Daoy (cell line): ENCODE measurements at places on chromosomes 16 and 17. TPM values are rescaled to one million over a fixed set of nuclear protein-coding genes. Genes with fewer than 3 reads are reported as not detected.

NACA2 gene
- total RNA-seq = not detected in 2 replicates

XYLT1 gene
- total RNA-seq = 3.8 and 6.9 TPM in 2 replicates

DNA sequence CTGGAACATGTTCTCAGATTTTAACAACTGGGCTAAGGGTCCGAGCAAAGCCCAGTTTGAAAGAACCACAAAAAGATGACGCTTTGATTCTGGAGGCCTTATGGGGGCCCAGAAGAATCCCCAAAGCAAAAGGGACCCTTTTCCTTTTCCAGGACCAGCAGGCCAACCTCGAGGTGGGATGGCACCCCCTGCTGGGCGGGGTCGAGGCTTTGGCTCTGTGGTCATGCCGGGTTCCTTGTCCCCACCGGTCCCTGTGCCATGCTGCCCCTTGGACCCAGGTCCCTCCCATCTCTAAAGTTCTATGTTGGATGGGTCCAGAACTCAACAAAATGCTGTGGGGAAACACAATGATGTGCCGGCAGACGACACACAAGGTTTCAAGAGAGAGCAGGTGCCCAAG, 30.9 kb downstream of the TMEM204 start:
- no peak for DNase-seq

SLC35G6 gene
- 0.06 TPM in 1 of 2 replicates, not detected in the other for total RNA-seq

DNA sequence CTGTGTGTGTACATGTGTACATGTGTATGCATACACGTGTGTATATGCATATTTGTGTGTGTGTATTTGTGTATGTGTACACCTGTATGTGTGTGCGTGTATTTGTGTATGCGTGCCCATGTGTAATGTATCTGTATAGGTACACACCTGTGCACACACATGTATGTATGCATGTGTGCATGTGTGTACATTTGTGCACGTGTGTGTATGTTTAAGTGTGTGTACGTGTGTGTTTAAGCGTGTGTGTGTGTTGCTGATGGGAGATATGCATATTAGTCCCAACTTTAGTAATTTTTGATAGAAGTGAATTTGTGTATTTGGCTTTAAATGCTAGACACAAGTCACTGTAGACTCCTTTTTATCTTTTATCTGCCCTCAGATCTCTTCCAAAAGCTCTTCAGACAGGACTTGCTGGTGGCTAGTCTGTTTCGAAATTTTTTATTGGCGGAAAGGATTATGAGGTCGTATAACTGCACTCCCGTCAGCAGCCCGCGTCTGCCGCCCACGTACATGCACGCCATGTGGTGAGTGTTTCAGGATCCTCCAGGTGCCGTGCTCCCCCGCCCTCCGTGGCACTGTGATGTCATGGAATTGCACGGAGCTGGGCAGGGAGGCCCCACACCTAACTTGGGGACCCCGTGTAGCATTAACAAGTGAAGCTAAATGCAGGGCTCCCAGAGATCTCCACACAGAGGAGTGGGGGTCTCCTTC, 168.8 kb upstream of the CHMP6 start:
- DNase-seq = peak; percentile 23

DNA sequence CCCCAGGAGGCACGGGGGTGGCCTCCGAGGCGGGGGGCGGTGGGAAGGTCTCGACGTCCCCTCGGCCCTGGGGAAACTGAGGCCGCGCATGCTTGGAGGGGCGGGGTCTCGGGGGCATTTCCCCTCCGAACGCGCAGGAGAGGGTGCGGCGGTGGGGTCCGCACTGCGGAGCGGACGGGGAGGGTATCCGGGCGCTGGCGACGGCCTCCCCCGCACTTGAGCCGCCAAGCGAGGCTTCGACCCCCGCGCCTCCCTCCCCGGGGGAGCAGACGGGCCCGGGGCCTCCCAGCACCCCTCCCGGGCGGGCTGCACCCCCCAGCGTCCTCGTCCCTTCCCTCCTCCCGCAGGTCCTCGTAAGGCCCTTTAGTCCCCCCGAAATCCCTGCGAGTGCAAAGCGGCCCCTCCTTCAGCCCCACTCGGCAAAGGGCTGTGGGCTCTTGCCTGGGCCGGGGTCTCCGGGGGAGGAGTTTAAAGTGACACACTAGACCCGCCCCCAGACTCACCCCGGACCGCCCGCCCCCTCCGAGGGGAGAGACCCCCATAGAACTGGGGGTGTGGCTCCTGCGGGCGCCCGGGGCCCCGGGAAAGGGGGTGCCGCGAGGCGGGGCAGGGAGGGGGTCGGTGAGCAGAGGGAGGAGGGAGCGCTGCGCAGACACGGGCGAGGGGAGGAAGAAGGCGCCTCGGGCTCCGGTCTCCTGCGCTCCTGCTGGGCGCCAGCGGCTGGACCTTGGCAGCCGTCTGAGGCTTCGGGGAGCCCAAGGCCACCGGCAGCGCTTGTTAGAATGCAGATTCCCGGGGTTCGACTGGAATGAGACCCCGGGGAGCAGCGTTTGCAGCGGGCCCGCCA, 632 bp downstream of the BAIAP3 start:
- no peak for DNase-seq

DNA sequence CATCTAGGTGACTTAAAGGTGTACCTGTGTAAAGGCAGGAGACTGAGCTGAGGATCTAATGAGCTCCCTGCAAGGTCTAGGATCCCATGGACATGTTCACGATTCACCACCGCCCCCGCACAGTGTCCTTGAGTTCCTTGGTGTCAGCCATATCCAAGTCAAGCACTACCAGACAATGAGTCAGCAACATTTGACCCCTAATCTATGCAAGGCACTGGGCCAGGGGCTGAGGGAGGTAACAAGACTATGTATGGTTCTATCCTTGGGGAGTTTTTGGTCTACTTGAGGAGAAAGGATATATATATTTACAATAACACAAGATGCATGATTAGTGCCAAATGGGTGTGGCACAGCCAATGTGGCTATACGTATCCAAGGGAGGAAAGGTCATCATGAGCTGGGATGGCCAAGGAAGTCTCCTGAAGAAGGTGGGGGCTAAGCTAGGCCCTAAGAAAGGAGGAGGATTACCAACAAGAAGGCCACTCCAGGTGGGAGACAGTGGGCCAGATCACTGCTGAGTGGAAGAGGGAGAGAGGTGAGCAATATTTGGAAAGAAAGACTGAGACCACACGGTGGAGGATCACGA, 35.0 kb downstream of the ITGB3 start:
- DNase-seq = peak; percentile 64

GRCh38 chr16:22710326-22710725, 103.6 kb upstream of the HS3ST2 start:
- DNase-seq = no peak

DNA sequence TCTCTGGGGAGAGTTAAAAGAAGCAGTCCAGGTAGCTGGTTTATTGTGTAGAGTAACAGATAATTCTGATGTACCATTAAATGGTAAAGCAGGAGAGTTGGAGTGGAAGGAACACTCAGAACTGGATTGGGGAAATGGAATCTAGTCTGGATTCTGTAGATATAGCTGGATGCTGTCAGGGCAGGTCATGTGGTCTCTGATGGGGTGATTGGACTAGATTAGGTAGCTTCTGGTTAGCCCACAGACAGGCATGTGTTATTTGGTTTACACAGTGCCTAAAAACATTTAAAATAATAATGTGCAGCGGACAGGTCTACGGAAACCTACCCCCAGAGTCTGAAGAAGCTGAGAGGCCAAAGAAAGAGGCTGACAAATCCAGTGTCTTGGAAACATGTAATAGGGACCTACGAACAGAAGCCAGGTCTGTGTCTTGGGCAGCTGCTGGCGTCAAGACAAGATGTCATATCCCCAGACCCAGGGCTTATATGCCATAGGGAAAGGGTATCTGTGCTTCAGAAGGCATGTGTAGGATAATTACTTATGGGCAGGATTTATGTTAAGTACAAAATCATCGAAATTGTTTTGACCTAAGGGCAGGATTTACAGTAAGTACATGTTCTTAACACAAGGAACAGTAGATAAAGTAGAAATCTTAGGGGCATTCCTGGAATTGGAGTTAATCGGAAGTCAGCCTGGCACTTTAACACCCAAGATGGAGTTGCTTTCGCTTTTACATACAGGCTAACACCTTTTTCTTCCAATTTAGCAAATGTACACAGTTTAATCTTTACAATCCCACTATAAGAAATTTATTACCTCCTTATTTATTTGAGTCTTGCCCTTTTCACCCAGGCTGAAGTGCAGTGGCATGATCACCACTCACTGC, 12.4 kb downstream of the LUC7L3 start:
- DNase-seq = no peak

DNA sequence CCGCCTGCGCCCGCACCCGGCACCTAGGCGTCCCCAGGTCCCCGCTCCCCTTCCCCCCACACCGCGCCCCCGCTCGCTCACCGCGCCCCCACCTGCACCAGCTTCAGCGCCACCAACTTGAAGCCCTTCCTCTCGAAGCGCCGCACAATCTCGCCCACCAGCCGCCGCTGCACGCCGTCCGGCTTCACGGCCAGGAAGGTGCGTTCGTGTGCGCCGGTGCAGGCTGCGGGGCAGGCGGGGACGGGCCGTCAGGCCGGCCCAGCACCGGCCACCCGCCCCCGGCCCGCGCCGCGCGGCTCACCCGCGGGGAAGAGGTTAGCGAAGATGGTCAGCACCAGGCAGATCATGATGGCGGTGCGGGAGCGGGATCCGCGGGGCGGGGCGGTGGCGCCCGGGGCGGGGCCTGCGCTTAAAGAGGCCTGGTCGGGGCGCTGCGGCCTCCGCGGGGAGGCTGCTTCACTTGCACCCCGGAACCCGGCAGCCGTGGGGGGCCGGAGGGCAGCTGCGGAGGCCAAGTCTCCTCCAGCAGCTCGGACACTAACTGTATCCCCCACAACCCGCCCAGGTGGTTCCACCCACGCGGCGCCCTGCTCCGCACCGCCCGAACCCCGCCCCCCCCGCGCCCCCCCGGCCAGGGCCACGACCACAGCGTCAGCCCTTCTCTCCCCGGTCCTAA, at the start of gene NME3:
Gene NME3, minus strand, starts transcription at position 356 of the 676 bp plus-strand sequence. Its CDS starts 9 bp downstream, at position 347.
- peak; percentile 71 for DNase-seq

DNA sequence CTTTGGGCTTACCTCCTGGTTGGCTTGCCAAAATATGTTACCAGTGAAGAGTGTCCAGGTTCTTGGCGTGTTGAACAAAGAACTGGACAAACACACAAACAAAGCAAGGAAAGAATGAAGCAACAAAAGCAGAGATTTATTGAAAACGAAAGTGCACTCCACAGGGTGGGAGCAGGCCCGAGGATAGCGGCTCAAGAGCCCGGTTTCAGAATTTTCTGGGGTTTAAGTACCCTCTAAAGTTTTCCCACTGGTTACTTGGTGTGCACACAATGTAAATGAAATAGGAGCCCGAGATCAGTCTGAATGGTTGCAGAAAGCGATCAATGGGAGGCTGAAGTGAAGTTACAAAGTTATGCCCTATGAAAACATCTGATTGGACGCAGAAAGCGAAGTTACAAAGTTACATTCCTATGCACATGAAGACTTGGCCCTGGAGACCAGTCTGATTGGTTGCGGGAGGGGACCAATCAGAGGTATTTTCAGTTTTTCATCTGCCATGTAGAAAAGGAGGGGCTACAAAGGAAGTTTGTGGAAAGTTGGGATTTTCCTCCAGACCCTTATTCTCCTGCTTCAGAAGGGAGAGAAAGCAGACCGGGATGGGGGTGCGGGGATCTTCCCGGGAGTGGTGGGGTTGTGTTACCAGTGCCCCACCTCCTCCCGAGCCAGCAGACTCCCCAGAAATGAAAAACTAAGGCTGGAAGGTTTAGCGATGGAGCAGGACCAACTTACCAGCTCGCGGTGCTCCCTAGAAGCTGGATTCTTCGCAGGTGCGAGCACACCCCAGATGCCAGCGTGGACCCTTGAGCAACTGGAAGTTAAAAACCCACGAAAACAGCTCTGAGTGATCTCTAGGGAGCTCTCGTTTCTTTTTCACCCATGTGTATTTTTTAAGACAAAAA, at the start of gene SLFN12:
Gene SLFN12, minus strand, starts transcription at position 325 of the 899 bp plus-strand sequence. CDS start 9,472 bp downstream, outside the sequence.
- DNase-seq = peak; percentile 90

VAT1L gene
- total RNA-seq = 1.5 and 1.7 TPM in 2 replicates

- DNase-seq = no peak
Observed at GRCh38 chr17:32152130-32152529, 9.8 kb downstream of the RHOT1 start.

- DNase-seq = no peak
Observed at GRCh38 chr16:27318392-27319256, 4.8 kb downstream of the IL4R start.

DNASE1L2 gene
- total RNA-seq = 0.89 and 1.0 TPM in 2 replicates

- no peak for DNase-seq
Observed at GRCh38 chr17:80416940-80417293, 1.9 kb downstream of the ENDOV start.

SLC6A2 gene
- not detected in 2 replicates for total RNA-seq

- no peak for DNase-seq
Observed at GRCh38 chr17:55407641-55408566, 13.7 kb downstream of the MMD start.

CPNE2 gene
- total RNA-seq = 10.0 and 15.2 TPM in 2 replicates

DNA sequence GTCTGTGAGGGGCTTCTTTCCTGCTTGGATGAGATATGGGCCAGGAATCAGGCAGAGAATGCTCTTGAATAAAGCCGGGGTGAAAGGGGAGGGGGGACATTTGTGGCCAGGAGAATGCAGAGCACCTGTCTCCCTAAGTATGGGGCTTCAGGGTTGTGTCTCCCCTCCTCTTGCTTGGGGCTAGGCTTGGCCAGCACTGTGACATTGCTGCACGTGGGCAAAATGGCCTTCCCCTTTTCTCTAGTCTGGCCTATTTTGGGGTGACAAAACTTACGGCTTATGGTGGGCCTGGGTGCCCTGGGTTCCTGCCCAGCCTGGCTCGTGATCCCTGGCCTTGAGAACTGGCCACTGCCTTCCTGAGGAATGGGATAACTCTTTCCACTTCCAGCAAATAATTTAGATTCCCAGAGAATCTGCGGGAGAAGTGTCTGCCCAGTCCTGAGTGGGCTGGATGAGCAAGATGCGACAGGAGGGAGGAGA, 5.6 kb downstream of the NFE2L1 start:
- DNase-seq = no peak

SCIMP gene
- total RNA-seq = not detected in 2 replicates

- DNase-seq = no peak
Observed at GRCh38 chr17:69581061-69581961, 166.8 kb downstream of the MAP2K6 start.

PKMYT1 gene
- total RNA-seq = 48.6 and 70.3 TPM in 2 replicates

- DNase-seq = peak; percentile 91
Observed at GRCh38 chr17:35022536-35023063, 40.9 kb downstream of the RFFL start.

PRSS8 gene
- not detected in 2 replicates for total RNA-seq

NOG gene
- total RNA-seq = 0.92 and 1.4 TPM in 2 replicates
